ENCODE measurements at places on chromosomes 16 and 17. TPM values are rescaled to one million over a fixed set of nuclear protein-coding genes. Genes with fewer than 3 reads are reported as not detected.

Gene PIRT
- 0.07 TPM for total RNA-seq

DNA sequence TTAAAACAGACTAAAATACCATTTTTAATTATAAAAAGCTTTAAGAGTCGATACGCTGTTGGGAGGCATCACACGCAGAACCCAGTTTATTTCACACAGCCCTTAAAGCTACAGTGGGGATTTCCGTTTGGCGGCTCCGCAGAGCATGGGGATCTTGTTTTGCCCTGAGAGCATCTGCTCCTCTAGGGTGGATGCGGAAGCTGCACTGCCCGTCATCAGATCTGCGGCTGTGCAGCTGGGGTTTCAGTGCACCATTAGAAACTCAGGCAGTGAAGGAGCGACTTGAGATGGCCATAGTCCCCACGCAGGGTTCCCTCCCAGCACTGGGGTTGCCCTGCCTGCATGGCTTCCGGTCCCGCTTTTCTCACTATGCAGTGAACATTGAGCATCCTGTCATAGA is 62.2 kb upstream of the CHMP6 start:
- no peak for DNase-seq

GRCh38 chr16:71201054-71201453 is 29.5 kb downstream of the HYDIN start:
- no peak for DNase-seq

DNA sequence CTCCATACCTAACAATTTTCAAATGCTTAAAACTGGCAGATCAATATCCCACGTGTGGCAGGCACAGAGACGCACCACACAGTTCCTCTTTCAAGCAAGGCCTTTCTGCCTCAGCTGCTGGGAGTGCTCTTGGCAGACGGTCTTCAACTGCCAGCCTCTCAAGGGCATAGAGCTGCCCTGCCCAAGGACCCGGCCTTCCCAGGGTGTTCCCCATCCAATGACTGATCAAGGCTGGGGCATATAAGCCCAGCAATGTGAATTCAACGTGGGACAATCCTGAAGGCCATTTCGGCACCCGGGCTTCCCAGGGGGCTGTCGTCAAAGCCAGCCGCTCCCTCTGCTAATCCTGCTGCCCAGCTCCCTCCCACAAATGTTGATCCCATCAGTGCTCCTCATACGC is 107.1 kb downstream of the STX8 start:
- no peak for DNase-seq

Gene UTS2R
- total RNA-seq, result not detected

DNA sequence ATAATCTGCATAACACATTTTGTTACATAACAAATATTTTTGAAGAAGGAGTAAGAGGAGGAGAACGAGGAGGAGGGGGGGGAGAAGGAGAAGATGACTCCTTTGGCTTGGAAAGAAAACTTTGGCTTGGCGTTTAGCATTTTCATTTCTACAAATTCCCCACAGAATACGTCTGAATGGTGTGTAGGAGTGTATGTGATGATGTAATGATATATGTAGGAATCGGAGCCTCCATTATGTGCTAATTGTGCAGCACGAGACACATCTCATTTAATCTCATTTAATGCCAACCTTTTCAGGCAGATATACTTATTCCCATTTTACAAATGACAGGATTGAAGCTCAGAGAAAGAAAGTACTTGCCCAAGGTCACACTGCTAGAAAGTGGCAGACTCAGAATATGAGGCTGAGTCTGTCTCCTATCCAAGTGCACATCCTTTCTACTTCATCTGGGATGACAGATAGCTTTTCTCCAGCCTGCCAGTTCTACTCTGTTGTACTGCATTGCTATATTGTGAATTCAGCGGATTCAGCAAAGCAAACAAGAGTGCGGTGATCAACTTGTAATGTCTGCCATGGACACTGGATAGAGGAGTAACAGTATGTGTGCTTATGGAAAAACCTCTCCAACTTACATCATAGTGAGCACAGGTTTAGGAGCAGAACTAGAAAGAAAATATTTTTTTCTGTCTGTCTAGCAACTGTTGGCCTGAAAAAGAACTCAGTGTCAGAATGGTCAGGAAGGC is 10.4 kb upstream of the SLC47A2 start:
- DNase-seq, result no peak

GRCh38 chr16:19835968-19836421 is 48.7 kb downstream of the GPRC5B start:
- no peak for DNase-seq

Gene CLEC18B
- 2.1 TPM for total RNA-seq

Gene ALOX15B
- not detected for total RNA-seq

Gene CDH5
- total RNA-seq, result 0.45 TPM

Gene NUDT21
- total RNA-seq, result 239 TPM

Data from neural crest cell (in vitro differentiated cells).